ENCODE measurements at places on chromosomes 12 and 14.
A peak's percentile ranks its signal among the peaks of the same experiment; 100 is the strongest.

GRCh38 chr12:53190108-53190729, 9.5 kb upstream of the CSAD start:
- peak; percentile 49 for DNase-seq

- no peak for DNase-seq
These were observed 21.7 kb upstream of the CATSPERB start for GRCh38 chr14:91753501-91754128.

- DNase-seq: no peak
These were observed 2.7 kb upstream of the MYF5 start for GRCh38 chr12:80714055-80714454.

GRCh38 chr12:118617611-118618450, 241.5 kb downstream of the SUDS3 start:
- DNase-seq: no peak

DNA sequence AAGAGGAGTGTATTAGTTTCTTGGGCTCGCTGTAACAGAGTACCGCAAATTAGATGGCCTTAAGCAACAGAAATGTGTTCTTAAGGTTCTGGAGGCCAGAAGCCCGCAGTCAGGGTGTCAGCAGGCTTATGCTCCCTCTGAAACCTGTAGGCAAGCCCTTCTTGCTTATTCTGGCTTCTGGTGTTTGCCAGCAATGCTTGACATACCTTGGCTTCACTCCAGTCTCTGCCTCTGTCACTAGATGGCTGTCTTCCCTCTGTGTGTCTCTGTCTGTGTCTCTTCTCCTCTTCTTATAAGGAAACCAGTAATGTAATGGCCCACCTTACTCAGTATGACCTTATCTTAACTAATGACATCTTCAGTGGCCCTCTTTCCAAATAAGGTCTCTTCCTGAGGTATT, 85.1 kb downstream of the DERA start:
- DNase-seq: no peak

DNA sequence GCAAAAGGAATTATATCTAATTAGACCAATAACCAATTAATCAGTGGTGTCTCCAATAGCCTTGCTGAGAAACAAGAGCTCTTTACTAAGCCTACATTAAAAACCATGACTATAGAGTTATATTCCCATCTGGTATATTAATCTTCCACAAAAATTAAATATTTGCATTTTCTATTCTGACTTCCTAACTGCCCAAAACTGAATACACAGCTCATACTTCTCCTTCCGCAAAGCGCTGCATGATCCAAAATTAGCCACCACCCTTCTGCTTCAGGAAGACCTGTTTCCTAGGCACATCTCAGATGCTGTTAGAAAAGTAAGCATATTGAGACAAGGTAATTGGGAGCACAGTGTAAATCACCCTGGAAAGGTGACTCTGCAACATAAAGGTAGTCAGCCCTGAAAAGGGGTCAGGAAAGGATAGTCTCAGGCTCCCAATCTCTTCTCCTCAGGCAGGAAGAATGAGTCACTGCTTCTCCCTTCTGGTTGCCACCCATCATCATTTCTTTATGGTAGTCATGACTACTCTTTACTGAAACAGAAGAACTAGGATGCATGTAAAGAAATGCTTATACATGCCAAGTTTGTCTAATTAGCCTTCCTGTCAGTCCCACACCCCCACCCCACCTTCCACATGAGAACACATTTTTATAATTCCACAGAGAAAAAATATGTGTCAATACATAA, 54.3 kb downstream of the PLCZ1 start:
- DNase-seq: no peak

- no peak for DNase-seq
These were observed 173.0 kb downstream of the EMP1 start for GRCh38 chr12:13369474-13370056.

- DNase-seq: no peak
These were observed 31.9 kb upstream of the IFNG-AS1 start for GRCh38 chr12:67957383-67957782.

DNA sequence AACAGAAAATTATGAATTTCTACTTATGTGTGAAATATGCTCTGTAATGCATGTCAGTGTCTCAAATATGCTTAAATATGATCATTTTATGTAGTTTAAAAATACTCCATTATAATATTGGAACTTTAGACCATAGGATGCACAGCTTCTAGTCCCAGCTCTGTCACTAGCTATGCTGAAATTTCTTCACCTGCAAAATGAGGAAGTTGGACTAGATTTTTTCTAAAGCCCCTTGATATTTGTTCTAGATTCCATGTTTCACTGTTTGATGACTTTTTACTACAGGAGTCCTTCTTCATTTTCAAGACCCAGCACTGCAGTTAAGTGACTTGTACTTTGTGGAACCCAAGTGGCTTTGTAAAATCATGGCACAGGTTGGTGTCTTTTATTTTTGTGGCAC, 90.1 kb downstream of the LRRK2 start:
- DNase-seq: no peak

- no peak for DNase-seq
These were observed 105.4 kb downstream of the ITPR2 start for GRCh38 chr12:26727482-26728204.

DNA sequence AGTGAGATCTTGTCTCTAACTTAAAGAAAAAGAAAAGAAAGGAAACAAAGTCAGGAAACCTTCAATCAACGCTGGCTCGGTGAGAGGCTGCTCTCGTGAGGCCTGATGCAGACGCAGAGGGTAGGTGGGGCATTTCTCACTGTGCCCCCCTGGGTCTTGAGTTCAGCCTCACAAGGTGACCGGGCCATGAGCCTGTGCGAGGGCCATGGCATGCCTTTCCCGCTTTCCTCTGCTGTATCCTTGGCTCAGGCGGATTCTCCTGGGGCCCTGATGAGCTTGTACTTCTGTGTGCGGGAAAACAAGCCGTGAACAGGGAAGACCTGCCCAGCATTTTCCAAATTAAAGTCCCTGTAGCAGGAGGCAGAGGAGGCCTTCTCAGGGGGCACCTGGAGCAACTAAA, 20.2 kb downstream of the ADGRD1 start:
- no peak for DNase-seq

- DNase-seq: no peak
These were observed 59.9 kb downstream of the PPP2R5E start for GRCh38 chr14:63483315-63483714.

DNA sequence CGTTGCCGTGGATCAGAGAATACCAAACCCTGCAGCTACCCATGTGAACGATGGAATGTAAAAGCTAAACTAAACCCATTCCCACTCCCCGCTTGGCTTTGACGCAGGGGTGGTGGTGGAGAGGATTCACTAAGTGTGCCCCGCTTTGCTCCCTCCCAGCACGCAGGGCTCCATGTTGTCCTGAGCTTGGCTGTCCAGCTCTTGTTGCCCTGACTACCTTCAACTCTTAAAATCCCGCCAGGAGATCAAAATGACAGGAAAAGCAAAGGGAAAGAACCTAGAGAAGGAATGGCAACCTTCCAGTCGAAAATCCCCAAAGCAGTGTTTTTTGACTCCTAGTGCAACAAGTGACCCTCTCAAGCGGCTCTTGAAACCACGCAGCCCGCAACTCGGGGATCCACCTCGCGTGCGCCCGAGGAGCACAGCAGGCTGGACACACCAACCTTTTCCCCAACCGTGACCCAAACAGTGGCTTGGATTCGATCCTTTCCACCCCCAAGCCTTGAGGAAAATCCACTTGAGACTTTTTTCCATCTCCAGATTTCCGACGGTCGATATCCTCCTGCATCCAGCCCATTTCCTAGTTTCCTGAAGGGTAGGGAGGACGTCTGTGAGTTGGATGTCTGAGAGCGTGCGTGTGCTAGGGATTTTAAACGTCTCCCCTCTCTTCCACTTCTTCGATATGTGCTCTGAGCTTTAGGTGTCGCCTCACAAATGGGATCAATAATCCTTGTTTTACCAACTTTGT, 1.4 kb downstream of the SYT10 start:
- DNase-seq: no peak

DNA sequence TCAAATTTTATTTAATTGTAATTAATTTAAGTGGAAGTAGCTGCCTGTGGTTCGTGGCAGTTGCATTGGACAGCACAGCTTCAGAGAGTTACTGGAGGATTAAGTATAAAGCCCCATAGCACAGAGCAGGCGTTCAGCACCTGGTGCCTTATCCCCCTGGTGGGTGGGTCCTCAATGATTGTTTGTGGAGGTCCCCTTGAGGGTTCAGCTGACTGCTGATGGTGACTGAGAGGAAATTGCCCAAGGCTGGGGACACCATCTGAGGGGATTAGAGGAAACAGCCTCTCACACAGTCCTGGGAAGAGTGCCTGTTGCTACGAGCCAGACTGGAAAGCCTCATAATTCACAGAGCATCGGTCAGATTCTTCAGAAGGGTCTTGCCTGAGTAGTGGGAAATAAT, 83.4 kb upstream of the NOS1 start:
- DNase-seq: no peak

- no peak for DNase-seq
These were observed 101.7 kb downstream of the CIT start for GRCh38 chr12:119775246-119775895.

GRCh38 chr14:92754966-92755365, 6.5 kb upstream of the LGMN start:
- DNase-seq: no peak

- peak; percentile 9 for DNase-seq
These were observed 774 bp upstream of the MANSC4 start for GRCh38 chr12:27780612-27781408.

DNA sequence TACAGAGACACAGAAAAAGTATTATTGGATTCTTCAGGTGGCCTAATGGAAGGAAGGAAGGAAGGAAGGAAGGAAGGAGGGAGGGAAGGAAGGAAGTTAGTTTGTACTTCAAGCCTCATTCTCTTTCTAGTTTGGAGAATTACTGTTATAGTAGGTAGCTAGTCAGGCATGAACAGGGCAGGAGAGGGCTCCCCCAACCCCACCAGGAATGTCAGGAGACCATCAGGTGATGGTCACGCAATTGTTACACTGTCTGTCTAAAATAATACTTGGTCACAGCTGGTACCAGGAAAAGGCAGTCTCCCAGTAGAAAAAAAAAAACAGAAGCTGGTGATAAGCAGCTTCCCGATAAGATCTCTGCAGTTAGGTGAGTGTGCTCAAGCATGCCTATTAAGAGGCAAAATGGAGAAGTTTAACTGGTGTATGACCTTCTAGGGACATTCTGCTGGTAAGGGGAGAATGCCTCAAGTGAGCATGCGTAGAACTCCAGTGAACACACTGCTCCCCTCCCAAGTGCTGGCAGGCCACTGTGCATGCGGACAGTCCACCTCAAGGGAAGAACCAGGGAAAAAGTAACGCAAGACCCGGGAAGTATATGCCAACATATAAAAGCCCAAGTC, 358.4 kb upstream of the SOX5 start:
- no peak for DNase-seq

- DNase-seq: no peak
These were observed 66.0 kb upstream of the DDX11 start for GRCh38 chr12:31007636-31008175.

- no peak for DNase-seq
These were observed 249.4 kb downstream of the ZFP36L1 start for GRCh38 chr14:68543516-68543915.

DNA sequence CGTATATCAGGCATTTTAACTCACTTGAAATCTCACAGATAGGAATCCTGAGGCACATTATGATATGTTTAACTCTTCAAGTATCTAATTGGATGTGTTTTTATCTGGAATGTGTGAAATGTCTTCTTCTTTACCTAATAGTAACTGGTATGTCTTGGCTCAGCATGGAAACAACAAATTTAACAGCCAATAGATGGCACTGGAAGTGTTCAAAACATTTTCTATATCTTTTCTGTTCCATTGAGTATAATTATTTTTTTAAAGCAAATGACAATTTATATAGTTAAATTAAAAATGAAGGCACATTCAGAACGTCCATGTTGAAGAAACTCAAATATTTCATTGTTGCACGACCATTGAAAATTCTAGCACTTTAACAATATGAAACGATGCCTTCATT, 164.6 kb upstream of the SLC16A7 start:
- DNase-seq: no peak

GRCh38 chr12:25670076-25671055, 117.3 kb upstream of the LMNTD1 start:
- no peak for DNase-seq

GRCh38 chr12:55675666-55676065, 32.0 kb downstream of the ITGA7 start:
- DNase-seq: no peak

DNA sequence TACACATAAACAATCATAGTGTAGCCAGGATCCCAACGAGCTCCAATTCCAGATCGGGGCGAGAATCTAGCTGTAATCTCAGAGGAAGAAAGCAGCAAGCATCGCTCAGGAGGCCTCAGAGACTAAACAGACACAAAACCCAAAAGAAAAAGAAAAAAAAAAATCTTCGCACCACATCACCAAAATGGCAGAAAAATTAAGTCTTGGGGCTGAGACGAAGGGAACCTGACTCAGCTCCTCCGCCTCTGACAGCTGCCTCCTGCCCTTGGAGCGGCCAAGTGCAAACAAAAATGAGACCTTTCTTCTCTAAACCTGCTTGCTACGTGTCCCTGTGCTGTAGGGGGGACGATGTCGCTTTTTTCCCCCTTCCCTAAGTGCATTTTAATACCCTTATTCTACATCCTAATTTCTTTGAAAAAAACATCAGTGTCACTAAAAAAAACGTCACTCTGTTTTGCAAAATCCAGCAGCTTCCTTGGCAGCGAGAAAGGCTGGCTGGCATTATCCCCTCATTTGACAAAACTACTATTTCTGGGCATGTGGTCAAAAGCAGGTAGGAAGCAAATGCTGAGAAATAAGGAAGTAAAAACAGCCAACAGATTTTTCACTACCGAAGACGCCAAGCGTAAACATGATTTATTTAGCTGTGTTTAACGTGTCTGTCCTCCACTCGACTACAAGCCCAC, 30.5 kb downstream of the BCL11B start:
- DNase-seq: peak; percentile 58

GRCh38 chr12:33192226-33192625, 247.4 kb downstream of the SYT10 start:
- DNase-seq: no peak

GRCh38 chr14:36916668-36917067, 255.0 kb downstream of the PAX9 start:
- DNase-seq: no peak

- DNase-seq: no peak
These were observed 5.3 kb upstream of the KRAS start for GRCh38 chr12:25256005-25256404.

GRCh38 chr12:68106160-68106559, 53.4 kb downstream of the IFNG start:
- no peak for DNase-seq

DNA sequence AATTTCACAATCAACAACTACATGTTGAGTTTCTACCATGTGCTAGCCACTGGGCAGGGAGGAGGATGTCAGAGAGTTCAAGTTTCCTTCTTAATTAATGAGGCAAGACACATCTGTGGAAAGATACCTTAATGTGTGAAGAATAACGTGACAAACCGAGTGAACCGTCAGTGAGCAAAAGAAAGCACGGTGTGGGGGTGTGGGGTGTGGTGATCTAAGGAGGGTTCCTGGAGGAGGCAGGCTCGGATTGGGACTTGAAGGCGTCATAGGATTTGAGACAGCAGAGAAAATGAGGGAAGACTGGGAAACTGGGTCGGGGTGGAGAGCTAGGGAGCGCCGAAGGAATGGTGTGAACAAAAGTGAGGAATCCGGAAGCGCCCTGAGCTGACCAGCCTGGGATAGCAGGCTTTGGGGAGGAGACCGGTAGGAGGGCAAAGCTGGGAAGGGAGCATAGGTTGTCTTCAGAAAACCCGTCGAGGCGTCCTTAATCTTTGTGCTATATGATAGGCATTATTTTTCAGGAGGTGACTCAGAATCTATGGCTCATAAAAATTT, 22.3 kb downstream of the GALNT8 start:
- DNase-seq: no peak

GRCh38 chr12:119980242-119980641, 8.8 kb upstream of the BICDL1 start:
- DNase-seq: no peak

All from CD4-positive, alpha-beta T cell treated with Interleukin-6 at 100 ng/mL for 8 hours (primary cell).